ENCODE measurements at places on chromosomes 7 and 10.

GRCh38 chr10:68742397-68742796 is 21.4 kb downstream of the CCAR1 start:
- no peak for DNase-seq

DNA sequence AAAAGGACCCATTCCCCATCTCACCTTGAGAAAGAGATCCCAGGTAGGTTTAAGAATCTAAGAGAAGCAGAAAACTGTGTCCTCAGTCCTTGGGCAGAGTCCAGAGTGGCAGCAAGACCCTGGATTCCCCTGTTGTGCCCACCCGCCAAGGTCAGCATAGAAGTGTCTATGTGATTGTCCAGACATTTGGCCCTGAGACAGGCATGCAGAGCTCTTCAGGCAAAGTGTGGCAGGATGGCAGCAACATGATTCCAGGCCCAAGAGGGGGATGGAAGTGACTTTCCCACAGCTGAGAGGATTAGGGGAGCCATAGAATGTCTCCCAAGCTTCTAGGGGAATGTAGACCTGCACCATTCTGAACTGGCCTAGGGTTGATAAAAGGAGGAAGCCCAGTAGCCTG is 39.1 kb upstream of the OPALIN start:
- DNase-seq = no peak

DNA sequence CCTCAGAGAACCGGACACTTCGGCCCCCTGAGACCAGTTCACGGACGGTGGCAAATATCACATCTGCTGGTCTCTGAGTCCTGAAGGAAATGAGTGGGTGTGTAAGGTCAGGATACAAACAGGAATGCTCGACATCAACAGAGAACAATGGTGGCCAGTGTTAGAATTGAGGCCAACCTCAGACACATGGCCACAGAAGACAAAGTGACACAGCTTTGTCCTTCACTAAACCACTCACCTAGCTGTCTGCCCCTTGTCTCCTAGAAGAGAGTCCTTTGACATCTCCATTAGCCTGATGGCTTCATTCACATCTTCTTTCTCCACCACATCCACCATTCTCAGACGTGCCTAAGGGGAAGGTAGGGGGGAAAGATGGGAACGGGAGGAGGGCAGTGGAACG is 4.3 kb downstream of the COPS6 start:
- DNase-seq = no peak

- no peak for DNase-seq
Observed at GRCh38 chr7:154172236-154172635, 120.0 kb downstream of the DPP6 start.

- no peak for DNase-seq
Observed at GRCh38 chr7:43768201-43768886, 9.9 kb downstream of the BLVRA start.

DNA sequence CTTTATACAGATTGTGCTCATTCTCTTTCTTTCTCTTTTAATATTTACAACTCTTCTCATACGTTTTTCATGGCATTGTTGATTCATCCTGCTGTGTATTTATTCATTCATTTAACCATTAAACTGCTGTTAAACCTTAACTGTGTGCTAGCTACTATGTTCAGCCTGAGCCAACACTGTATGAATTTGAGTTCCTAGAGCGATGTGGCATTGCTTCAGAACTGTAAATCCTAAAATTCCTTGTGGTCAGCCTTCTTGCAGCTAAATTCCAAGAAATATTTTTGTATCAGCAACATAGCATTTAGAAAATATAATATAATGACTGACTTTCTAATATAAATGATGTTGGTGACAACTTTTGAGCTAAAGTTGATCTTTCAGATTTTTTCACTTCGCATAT is 184.7 kb upstream of the FZD1 start:
- DNase-seq = no peak

DNA sequence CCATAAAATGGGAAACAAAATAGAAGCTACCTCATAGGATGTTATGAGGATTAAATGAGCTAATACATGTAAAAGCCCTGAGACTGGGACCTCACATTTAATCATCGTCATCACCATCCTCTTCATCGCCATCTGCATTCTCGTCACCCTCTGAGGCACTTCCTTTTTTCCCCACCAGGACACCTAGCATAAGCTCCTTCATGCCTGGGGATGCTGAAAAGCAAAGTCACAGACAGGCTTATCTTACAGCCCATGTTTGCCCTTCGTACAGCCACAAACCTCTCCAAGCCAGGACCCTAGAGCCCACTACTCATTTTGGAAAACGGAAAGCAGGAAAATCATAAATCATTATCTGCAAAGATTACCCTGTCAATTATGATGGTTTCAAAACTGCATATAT is 249.6 kb downstream of the GPAM start:
- DNase-seq = no peak

DNA sequence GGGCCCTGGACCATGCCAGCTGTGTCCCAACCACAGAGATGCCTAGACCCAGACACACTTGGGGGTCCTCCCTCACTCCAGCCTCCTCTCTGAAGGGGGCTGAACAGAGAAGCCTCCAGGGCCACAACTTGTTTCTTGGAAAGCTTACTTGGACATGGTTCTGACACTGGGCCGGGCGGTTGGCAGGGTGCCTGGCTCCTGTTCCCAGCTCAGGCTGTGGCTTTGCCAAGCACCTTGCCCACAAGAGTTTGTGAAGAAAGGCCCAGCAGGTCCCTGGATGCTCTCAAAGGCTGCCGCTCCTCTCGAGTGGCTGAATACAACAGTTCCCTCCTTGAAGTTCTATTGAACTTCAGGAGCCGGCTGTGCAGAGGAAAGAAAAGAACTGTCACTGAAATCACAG is 181.6 kb downstream of the PTPN20 start:
- no peak for DNase-seq

GRCh38 chr10:100319707-100320402 is 10.2 kb downstream of the PKD2L1 start:
- no peak for DNase-seq

DNA sequence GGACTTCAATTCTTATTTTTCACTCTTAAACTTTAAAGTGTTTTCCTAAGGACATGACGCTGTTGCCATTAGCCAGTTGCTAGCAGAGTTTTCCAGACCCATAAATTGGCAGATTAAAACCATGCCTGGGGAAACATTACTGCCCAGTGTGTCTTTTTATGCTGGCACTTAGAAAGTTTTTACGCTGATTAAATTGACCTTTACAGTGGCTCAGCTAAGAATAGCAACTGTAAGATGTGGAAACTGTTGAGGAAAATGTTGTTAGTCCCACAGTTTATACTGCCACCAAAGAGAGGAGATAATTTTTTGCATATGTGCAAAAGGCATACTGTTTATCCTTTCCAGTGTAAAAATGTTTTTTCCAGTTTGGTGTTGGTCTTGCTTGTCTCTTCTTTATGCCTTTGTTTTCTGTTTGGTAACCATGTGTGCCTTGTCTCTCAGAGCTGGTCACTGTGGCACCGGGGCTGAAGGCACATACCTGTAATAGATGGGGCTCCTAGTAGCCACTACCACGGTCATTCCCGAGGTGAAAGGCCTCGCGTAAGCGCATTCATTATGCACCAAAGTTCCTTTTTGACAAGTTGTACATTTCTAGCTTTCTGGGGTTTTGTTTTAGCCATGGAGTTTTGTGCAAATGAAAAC is 45.3 kb downstream of the CYP17A1 start:
- DNase-seq = no peak

- DNase-seq = no peak
Observed at GRCh38 chr7:424301-424935, 95.2 kb downstream of the PDGFA start.

DNA sequence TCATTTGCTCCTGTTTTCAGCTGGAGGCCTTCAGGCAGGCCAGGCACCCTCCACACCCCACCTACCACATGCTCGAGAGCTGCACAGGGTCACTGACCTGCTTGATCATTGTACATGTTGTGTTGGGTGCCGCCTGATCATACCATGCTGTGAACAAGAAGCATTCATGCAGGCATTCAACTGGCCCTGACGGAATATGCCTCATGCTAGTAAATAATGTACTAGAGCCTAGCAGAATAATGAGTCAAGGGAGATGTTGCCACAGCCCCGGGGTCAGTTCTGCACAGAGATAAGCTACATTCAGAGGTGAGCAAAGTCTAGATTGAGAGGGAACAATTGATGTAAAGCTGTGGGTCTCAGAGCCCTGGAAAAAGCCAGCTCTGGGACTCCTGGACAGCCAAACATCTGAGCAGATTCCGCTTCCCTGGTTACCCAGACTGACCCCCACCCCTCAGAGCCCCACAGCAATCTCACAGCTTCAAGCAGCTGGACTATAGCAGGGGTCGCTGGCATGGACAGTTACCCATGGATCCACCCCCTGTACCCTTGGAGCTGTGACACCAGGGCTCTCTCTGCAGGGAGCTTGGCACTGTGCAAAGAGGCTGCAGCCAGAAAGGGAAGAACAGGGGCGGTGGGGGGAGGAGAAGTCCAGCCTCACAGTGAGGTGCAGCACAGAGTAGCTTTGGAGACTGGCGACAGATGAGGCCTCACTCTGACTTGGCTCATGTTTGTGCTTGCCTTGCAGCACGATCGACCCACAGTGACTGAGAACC is 86.6 kb downstream of the FRMPD2 start:
- no peak for DNase-seq

- DNase-seq = no peak
Observed at GRCh38 chr7:47758546-47758945, 176.6 kb upstream of the TNS3 start.

DNA sequence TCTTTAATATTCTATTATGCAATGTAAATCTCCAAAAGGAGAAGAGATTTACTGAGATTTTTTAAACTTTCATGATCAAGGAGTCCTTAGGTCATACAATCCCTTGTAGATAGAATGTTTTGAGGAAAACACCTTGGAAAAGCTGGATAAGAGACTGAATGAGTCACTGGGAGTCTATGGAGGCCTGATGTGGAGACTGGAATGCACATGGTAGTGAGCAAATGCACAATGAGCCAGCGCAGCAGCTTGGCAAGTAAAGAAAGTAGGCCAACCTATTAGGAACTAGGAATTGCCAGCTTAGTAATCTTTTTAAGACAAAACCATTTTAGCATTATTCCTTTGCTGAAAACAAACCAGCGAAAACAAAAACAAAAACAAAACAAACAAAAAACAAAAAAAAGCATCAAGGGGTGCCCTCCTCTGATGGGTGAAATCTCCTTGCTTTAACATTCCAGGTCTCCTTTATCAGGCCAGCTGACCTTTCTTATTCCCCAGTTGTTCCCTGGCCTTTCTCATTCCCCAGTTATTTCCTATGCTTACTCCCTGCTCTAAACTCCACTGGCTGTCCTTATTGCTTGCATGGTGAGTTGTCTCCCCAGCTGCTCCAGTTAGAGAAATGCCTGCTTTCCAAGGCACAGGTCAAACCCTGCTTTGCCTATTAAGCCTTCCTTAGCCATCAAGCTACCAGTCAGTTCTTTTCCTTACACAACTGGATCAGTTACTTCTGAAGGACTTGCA is 135.8 kb downstream of the PLCE1 start:
- DNase-seq = no peak

GRCh38 chr10:113264333-113265131 is 288.3 kb upstream of the HABP2 start:
- DNase-seq = no peak

DNA sequence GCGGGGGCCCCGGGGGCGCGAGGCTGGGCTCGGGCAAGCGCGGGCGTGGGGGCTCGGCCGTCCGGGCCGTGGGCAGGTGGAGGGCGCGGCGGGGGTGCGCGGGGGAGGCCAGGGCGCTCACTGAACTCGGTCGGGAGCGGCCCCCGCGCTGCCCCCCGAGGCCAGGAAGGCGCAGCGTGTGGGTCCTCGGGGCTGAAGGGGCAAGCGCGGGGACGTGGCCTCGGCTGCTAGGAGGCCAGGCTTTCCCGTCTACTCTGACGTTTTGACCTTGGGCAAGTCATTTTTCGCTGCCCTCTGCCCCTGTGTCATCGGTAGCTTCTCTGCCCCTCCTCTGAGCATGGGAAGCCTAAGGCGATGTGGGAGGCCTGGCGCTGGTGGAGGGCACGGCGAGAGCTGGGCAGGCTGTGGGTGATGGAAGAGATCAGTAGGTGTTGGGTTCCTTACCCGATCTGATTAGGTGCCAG is 441 bp downstream of the FBH1 start:
- DNase-seq = no peak

Measured in CD4-positive, alpha-beta T cell treated with Interleukin-6 at 100 ng/mL for 8 hours (primary cell).